ENCODE measurements at places on chromosomes 1 and 21.

DNA sequence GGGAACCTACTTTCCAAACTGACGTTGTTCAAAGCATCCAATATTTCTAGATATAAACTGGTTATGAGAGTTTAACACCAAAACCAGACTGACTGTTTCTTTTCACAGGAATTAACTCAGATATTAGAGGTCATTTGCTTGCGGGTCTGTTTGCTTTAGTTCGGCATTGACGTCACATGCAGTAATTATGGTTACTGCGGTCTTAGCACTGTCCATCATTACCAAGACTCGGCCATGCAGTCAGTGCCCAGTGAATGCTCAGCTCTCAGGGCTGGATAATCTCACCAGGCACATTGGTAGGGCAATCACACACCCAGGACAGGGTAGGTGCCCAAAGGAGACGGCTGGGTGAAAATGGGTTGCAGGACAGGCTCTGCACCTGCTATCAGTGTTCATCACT lies 9.9 kb upstream of the F3 start:
- no peak for DNase-seq

DNA sequence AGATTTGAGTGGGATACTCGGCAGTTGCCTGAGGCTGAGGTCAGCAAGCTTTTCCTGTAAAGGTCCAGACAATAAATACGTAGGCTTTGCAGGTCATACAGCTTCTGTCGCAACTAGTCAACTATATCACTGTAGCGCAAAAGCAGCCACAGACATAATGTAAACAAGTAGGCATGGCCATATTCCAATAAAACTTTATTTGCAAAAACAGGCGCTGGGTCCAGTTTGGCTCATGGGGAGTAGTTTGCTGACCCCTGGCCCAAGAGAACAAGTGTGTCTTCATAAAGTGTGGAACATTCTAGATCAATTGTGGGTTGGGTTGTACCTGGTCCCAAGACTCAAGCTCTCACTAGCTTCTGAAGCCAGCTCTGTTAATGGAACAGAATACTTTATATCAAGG lies 78.8 kb downstream of the MIS18A start:
- no peak for DNase-seq

GRCh38 chr1:54276617-54277450 lies 76.9 kb downstream of the MRPL37 start:
- DNase-seq = no peak

DNA sequence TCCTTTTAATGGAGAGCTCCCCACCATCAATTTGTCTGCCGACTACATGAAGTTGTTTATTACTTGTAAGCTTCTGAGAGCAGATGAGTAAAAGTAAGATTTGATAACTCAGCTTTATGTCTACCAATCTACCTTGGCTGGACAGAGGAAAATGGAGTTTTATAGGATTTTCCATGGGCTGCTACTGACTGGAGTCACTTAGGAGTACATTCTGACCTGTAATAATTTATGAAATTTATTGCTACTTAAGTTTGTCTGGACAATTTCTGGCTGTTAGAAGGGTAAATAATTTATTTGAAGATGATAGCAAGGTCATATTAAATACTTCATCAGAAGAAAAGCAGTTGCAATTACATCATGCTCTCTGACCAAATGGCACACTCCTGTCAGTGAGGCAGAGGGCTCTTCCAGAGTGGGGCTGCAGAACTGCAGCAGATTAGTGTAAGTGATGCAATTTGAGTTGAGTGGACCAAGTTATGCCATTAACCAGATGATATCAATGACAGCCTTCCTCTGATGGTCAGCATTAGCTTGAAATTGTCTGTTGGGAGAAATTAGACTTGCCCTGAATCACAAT lies 736.7 kb upstream of the PTBP2 start:
- DNase-seq = no peak

DNA sequence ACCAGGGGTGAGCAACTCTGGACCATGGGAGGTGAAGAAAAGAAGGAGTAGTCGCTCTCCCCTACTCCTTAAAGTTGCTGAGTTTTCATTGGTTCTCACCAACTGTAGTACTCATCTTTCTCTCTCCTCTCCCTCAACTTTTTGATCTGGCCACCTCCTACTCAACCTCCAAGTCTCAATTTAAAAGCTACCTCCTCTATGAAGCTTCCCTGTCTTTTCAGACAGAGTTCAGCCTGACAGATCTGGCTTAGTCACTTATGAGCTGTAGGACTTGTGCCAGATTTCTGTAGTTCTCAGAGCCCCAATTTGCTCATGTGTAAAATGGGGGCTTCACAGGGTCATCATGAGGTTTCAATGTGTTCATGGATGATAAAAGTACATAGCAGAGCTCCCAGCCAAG lies 34.5 kb upstream of the HTR1D start:
- no peak for DNase-seq

DNA sequence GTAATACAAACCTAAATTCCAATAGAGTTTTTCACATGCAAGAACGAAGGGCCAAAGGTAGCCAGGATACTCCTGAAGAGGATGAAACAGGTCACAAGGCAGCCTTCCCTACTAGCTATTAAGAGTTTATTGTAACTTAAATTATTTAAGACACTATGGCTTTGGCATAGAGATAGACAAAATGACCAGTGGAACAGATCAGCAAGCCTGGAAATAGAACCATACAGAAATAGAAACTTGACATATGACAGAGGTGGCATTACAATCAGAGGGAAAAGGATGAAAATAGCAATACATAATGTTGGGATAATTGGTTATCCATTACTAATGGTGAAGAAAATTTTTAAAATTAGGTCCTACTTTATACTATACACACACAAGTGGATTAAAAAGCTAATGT lies 16.5 kb downstream of the GFI1 start:
- DNase-seq = no peak

GRCh38 chr1:230910755-230911117 lies 42.4 kb upstream of the C1orf198 start:
- no peak for DNase-seq

- DNase-seq = no peak
Measured at GRCh38 chr1:204103431-204103741, 30.5 kb downstream of the SOX13 start.

GRCh38 chr1:11654939-11655808 lies 497 bp downstream of the FBXO44 start:
- no peak for DNase-seq
